ENCODE measurements at places on chromosomes 1 and 21.
A peak's percentile ranks its signal among the peaks of the same experiment; 100 is the strongest.

GRCh38 chr1:173581383-173582079 lies 21.3 kb downstream of the SLC9C2 start:
- no peak for DNase-seq

- peak; percentile 43 for DNase-seq
Measured at GRCh38 chr1:5745800-5746610, 246.2 kb downstream of the NPHP4 start.

DNA sequence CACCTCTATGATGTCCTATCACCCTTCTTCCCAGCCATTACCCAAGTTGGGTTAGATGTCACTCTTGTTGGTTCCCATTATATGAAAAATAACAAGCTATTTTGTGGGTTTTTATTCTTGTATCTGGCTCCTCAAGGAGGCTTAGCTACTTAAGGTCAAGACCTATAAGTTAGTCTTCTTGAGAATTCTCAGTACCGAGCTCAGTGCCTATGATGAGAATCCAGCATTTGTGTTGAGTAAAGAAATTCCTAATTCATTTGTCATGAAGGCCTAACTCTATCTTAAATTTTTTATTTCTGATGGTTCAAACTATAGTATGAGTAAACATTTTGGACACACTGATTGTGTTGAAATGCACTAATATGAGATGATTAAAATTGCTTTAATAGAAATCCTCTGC lies 15.9 kb downstream of the NUF2 start:
- DNase-seq, result no peak

- DNase-seq, result no peak
Measured at GRCh38 chr1:77424236-77424635, 142.4 kb downstream of the AK5 start.

DNA sequence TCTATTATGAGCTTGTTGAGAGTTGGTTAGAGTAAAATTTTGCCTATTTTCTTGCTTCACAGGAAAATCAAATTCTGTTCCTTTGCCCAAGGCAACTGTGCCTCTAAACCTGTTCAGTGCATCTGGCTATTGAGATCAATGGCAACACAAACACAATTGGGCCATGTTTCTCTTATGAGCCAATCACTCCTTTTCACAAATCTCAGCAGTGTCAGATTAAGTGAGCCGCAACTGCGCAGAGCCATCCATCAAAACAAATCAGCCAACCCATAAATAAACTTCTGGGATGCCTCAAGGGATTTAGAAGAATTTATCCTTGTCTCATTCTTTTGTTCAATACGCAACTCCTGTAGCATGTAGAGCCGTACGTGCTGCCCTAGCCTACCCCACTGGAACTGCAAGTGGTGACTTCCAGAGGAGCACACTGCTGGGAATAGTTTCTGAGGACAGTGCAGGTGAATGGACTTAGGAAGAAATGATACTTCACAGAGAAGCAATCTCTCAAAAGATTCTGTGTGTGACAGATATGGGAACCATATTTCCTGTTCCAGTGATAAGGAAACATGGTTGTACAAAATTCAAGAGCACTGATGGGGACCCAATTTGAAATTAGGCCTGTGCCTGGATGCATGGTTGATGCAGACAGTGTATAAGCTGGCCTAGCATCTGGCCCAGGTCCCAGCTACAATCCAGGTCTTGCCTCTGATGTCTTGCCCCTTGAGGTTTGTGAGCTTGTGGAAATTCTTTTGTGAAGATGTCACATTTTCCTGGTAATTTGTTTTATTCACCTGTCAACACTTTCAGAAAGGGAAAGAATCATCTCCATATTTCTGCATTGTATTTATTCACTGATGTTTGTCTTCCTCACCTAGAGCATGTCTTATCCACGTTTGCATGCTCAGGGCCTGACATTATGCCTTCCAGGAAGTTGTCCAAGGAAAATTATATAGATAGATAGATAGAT lies 166.2 kb downstream of the URB2 start:
- DNase-seq, result no peak

DNA sequence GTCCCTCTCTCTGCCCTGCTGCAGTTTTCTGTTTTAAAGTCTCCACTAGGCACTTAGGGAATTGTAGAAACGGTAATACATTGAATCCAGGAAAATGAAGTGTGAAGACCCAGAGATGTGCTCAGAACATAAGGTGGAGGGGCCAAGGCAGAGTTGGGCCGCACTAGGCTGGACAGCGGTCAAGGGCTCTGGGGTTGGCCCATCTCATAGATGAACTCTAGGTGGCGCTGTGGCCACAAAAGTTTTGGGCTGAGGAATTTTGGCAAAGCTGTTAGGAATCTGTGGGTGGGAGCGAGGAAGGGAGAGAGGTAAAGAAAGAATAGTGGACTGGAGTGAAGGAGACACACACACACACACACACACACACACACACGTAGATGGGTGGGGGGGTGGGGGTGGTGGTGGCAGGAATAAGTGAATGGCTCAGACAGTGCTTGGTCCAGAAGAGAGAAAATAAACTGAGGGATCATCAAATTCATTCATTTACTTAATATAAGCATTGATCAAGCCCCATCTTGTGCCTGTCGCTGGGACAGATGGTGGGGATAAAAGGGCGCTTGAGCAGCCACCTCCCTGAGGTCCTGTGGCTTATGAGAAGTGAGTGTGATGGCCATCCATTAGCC lies 258.5 kb downstream of the TRABD2B start:
- no peak for DNase-seq

GRCh38 chr1:20367626-20368025 lies 77.0 kb downstream of the VWA5B1 start:
- no peak for DNase-seq

DNA sequence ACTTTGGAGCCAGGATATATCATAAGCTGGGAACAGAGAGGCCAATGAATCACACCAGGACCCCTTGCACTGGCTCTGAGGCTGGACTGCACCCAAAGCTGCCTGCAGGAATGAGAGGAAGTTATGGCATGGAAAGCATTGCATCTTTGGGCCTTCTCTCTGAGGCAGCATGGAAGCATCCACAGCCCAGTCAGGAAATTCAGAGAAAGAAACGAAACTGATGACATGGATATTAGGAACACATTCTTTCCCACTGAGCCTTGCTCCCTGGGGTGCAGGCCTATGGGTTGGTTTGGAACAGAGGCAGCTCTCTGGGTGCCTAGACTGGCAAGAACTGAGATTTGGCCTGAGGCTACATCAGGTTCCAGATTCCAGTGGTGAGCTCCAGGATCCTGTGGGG lies 98.6 kb downstream of the NGF start:
- DNase-seq, result no peak

DNA sequence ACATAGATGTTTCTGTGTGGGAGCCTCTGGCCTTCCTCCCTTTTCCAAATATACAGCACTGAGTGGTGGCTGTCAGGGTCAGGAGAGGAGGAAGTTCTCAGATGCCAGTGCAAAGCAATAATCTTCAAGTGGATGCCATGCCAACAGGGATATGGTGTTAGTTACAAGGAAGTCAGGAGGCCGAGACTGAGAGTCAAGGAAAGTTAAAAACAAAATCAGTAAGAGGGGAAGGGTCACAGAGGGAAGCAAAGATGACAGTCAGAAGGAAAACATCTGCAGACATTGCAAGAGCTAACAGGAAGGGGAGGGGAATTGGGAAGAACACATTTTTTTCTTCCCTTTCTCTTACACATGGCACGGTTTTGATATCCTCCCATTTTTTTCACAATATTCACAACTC lies 691.4 kb downstream of the ADGRL2 start:
- no peak for DNase-seq

GRCh38 chr1:221543529-221544120 lies 198.3 kb downstream of the DUSP10 start:
- no peak for DNase-seq

DNA sequence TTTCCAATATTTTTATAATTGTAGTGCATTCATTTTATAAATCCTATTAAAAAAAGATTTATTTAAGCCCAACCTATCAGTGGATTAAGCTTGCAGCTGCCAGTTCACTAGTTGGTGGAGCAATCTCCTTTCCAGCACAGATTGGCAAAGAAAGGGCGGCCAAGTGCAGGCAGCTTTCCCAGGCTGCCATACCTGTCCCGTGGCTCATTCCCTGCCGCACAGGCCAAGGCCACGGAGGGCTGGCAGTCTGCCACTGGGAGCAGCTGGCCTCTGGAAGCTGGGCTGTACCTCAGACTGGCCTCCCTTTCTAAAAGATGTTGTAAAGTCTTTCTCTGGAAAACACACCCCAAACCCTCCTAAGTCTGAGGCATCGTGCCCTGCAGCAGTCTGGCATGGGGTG lies 74.2 kb downstream of the SIM2 start:
- DNase-seq, result no peak

DNA sequence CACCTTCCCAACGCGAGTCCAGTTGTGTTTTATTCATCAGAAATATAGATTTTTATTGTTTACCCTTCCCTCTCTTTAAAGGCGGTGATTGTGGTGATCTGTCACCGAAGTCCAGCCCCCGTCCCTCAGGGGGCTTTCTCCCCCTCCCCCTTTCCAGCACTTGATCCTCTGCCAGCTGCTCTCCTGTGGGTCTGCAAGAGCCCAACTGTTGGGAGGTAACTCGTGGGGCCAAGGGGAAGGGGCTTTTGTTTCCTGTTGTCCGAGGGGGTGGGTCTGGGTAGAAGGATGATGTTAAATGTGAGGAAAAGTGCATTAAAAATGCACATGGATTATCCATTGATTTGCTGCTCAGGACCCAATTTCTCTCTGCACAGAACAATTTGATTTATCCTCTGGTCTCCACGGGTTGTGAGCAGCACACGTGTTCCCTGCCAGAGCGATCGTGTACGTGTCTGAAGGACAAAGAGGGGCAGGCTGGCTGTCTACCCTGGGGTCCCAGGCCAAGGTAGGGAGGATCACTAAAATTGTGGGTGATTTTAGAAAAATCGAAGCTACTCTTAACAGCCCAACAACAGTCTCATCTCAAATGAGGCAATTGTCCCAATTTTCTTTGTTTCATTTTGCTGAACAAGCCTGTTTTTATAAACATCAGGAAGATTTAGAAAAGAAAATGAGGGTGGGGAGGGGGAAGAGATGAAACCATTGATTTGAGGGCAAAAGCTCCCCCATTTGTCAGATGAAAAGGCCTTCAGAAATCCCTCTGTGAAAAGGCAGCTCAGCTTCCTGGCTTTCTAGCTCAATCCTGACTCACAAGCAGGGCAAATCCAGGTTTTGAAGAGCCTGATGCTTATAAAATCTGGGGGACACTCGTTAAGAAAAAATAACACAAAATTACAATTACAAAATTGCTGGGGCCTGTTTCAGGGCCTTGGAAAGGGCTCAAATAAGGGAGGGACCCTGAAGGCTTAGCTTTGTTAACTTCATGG lies 176.2 kb downstream of the RHOU start:
- no peak for DNase-seq

DNA sequence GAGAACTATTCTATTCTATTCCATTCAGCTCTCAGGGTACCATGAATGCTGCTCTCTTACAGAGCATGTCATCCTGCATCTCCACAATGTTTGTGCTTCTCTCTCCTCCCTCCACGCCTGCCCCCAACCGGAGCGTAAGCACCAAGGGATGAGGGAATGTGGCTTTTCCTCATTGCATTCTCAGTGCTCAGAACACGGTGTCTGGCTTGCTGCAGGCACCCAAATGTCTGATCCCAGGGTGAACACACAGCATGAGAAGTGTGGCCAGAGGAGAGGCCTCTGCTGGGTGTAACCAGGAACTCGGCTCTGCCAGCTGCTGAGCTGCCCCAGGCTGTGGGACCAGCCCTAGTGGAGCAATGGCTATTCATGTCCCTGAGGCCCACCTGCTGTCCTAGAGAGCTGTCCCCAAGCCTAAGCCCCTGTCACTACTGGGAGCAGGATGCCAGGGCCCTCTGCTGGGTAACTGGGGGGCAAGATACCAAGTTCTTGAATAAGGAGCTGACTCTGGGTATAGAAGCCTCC lies 38.3 kb downstream of the OLFML2B start:
- DNase-seq, result no peak

GRCh38 chr1:64019818-64020217 lies 183.6 kb upstream of the UBE2U start:
- no peak for DNase-seq

- no peak for DNase-seq
Measured at GRCh38 chr1:241674805-241675384, 22.8 kb downstream of the WDR64 start.

DNA sequence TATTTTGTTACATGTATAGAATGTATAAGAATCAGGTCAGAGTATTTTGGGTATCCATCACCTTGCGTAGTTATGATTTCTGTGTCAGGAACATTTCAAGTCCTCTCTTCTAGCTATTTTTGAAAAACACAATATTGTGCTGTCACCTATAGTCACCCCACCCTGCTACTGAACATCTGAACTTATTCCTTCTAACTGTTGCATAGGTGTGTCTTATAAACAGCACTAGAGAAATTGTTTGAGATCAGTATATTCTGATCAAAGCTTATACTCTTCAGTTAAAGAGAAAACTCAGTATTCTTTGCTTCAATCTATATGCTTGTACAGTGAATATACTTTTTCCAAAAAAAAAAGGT lies 96.0 kb downstream of the ASH1L start:
- no peak for DNase-seq

GRCh38 chr21:32834916-32835235 lies 63.3 kb upstream of the PAXBP1 start:
- no peak for DNase-seq

- DNase-seq, result no peak
Measured at GRCh38 chr1:60571811-60572210, 498.2 kb upstream of the C1orf87 start.

- DNase-seq, result no peak
Measured at GRCh38 chr1:230169454-230170152, 102.6 kb downstream of the GALNT2 start.

- DNase-seq, result no peak
Measured at GRCh38 chr1:86775395-86775794, 71.0 kb downstream of the SH3GLB1 start.

- no peak for DNase-seq
Measured at GRCh38 chr1:59345221-59345620, 48.3 kb downstream of the FGGY start.

DNA sequence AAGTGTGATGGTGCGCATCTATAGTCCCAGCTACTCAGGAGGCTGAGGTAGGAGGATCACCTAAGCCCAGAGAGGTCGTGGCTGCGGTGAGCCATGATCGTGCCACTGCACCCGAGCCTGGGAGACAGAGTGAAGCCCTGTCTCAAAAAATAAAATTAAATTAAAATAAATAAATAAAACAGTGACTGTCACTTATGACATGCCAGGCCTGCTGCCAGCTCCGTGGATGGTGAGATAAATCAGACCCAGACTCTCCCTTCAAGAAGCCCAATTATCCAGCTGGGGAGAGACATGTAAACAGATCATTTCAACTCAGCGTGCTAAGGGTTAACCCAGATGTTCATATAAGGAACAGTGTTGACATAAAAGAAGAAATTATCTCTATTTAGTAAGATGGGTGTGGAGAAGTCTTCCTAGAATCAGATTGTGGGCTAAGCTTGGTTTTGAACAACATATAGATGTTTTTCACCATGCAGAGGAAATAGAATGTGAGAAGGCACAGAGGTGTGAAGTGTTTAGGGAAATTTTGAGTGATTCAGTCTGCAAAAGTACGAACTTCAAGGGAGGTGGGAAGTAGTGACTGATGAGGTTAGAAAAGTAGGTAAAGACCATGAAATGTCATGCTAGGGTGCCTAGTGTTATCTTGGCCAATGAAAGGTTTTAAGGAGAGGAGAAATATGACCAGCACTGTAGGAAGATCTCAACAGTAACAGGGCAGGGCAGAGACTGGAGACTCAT lies 18.3 kb downstream of the YARS1 start:
- DNase-seq, result no peak

Measured in T follicular helper cell (primary cell).